Amniotic epithelial cell (primary cell): ENCODE measurements at places on chromosomes 7 and 10.

DNA sequence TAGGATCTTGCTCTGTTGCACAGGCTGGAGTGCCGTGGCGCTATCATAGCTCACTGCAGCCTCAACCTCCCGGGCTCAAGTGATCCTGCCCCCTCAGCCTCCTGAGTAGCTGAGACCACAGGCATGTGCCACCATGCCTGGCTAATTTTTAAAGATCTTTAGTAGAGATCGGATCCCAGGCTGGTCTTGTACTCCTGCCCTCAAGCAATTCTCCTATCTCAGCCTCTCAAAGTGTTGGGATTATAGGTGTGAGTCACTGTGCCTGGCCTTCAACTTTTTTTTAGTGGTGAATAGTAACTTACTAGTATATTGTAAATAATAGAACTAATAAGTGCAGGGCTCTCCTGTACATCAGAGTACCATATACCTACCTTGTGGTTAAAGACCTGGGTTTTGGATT is 52.1 kb upstream of the LMTK2 start:
- DNase-seq = no peak

DNA sequence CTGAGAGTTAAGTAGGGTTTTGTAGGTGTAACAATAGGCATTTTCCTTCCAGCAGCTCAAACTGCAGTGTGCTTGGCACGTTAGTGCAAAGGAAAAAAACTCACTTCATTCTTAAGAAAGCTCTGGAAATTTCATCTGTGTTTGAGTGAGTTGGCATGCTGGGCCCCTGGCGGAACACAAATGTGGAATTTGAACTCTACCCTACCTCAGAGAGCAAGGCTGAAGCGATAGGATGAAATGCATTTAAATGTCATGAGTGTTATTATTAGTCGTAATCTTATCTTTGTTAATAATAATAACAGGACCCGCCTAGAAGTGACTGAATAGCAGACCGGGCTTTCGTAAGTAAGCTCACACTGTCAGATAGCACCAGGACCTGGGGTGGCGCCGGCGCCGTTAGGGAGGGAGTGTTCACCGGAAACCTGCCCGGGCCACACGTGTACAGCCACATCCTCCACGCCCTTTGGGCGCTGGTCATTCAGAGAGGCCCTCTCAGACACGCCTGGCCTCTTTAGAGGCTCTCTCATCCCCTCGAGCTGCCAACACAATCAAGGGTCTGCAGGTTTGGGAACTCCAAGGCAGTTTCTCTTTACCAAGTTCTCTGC is 63.5 kb downstream of the GRK5 start:
- DNase-seq = peak; percentile 75

- no peak for DNase-seq
Observed at GRCh38 chr7:54556121-54556520, 13.9 kb downstream of the VSTM2A start.

DNA sequence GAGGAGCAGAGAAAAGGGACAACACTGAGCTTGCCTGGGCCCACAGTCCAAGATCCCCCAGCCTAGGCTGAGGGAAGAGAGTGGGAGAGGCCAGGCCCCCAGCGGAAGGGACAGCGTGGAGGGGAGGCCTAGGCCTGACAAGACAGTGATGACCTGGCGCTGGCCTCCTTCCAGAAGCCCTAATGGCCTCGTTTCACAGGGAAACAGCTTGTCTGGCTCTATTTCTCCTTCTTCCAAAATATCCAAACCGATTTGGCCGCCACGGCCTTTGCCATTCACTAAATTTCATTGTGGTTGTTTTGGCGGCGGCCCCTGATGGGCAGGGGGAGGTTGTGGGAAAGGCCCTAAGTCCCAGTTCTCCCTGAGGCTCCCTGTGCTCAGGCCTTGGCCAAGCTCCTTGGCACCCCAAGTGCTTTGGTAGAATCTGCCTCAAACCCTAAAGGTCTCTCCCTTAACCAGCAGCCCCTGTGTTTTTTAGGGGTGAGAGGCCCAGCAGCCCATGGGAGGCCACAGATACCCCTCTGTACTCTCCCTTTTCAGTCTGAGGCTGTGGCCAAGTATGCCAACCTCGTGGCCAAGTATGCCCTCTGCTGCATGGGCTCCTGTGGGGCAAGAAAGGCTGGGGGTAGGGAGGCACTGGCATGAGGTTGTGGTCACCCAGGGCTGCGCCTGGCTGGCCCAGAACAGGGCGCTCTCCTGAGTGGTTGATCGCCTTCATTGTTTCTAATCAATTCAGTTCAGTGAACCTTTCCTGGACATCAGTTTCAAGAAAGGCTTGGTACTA is 37.3 kb downstream of the PAX2 start:
- DNase-seq = no peak

GRCh38 chr10:49197171-49197570 is 9.0 kb upstream of the TMEM273 start:
- DNase-seq = no peak

- DNase-seq = no peak
Observed at GRCh38 chr10:117455346-117455745, 80.1 kb upstream of the PDZD8 start.

GRCh38 chr7:155587486-155587885 is 41.1 kb upstream of the CNPY1 start:
- no peak for DNase-seq

DNA sequence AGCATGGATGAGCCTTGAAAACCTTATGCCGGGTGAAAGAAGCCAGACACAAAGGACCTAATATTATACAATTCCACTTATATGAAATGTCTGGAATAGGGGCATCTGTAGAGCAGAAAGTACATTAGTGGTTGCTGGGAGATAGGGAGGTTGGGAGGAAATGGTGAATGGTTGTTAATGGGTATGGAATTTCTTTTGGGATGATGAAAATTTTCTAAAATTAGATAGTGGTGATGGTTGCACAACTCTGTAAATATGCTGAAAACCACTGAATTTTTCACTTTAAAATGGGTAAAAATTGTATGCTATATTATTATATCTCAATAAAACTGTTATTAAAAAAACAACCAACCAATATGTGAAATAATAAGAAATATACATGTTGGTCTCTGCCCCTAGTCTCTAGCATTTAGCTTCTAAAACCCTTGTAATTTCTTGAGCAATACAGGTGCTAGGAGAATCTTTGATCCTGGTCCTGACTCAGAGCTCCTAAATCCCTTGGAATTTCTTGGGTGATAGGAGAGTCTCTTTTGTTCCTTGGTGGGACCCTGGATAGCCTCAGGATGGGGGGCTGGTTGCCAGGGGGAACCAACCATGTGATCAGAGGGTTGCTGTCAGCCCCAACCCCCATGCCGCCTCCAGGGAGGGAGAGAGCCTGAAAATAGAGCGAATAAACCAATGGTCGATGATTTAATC is 64.0 kb downstream of the TACR2 start:
- DNase-seq = peak; percentile 83

GRCh38 chr7:84901366-84901765 is 285.5 kb downstream of the SEMA3D start:
- no peak for DNase-seq

DNA sequence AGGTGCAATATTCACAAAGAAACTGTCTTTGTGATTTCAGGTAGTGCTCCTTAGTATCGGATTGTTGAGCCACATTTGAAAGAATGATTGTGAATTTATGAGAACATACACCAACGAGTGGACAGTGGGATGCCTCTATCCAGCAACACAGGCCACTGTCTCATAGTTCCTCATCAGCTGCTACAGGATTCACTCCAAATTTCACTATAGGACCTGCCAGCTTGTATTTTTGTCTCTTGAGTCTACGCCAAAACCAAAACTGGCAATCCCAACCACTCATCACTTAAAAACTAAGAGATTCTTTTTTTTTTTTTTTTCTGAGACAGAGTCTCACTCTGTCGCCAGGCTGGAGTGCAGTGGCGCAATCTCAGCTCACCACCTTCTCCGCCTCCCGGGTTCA is 964.5 kb downstream of the CNTNAP2 start:
- no peak for DNase-seq

DNA sequence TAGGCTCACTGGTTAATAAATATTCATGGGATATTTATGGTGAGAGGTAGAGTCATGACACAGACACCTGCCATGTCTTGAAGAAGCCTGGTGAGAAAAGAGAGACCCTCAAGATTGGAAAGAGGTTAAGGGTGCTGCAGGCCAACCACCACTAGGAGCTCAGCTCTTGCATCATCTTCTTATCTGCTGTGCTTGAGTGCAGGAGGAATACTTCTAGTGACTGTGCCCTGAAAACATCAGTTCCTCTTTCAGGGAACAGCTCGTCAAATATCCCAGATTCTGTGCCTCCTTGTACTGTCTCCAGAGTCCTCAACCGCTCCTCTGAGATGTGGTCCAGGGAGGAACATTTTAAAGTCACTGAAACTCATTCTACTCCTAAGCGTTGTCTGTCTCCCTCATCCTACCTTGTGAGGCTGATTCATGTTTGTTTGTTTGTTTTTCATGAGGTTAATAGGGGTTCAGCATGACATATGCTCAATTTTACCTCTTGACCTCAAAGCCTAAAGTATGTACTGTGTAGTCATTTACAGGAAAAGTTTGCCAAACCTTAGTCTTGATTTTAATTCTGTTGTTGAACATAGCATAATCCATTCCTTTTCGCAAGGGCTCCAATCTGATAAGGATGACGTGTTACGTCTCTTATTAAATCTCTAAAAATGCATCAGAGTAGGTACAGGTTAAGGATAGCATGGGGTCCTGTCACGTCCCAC is 293.1 kb downstream of the C7orf25 start:
- DNase-seq = peak; percentile 62

GRCh38 chr7:39271402-39271801 is 293.7 kb downstream of the POU6F2 start:
- no peak for DNase-seq

GRCh38 chr7:122269241-122269640 is 35.3 kb downstream of the FEZF1 start:
- no peak for DNase-seq

DNA sequence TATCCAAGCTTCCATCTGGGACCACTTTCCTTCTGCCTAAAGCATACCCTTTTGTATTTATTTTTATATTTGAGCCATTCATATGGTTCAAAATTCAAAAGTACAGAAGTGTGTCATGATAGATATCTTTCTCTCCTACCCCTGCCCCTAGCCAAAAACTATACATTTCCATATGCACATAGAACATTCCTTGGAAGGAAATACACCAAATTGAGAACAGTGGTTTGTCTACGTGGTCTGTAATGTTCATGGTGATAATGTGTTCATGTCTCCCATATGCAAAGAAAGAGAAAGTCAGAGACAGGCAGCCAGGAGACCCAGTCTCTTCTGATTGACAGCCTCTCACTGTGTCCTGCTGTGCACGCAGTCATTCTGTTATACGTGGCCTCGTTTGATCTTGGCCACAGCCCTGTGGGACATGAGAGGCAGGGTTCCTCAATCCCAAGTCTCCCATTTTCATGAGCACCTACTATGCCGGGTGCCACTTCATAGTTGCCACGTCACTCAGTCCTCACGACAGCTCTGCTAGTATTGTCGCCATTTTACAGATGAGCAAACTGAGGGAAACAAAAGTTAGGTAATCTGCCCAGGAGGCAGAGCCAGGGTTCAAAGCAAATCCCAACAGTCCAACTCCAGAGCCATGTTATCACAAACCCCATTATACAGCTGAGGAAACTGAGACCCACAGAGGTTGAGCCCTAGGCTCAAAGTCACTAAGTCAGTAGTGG is 8.0 kb upstream of the CDH23 start:
- no peak for DNase-seq

GRCh38 chr10:60384011-60384410 is 5.7 kb downstream of the ANK3 start:
- peak; percentile 35 for DNase-seq

DNA sequence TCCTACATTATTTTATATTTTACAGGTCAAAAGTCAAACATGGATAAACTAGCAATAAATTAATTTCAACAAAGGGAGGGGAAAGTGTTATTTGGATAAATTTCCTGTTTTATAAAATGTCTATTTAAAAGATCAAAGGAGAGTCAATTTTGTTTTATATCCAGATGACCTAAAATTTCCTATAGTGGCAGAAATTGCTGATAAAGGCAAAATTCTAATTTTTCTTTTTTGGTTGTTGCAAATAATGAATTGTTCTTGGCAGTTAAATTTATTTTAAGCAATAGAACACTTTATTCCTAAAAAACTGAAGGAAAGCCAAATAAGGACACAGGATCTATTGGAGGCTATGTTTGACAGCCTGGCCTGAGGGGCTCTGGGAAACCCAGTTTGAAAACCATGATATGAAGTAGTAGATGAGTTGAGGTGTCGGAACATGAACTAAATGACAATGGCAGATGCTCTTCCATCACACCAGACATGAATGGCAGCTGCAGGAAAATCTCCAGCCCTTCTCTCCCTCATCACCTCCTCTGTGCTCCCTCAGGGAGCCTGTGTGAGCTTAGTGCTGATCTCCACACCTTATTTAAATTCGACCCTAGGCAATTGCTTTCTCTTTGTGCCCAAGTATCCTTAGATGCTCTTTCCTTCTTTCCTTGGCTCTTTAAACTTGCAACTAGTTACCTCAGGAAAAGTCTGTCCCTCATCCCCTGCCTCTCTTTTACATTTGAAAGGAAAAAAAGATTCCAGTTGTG is 395.0 kb downstream of the THSD7A start:
- no peak for DNase-seq

DNA sequence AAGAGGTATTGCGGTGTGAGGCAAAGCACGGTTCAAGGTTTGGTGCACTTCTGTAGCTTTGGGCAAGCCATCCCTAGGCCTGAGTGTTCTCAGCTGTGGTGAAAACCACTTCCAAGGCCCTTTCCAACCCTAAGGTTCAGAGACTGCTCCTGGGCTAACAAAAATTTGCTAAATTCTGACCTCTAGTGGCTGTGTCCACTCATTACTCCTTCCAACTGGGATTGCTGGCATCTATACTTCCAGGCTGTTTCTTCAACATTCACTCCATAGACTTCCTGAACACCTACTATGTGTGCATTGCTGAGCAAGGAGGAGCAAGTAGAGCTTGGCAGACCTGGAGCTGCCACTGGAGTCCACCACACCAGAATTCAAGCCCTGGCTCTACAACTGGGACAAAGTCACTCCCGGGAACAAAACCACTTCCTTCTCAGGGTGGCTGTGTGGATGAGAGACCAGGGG is 29.3 kb upstream of the SH3PXD2A start:
- peak; percentile 63 for DNase-seq
